ENCODE measurements at places on chromosomes 6 and 20.
A peak's percentile ranks its signal among the peaks of the same experiment; 100 is the strongest.

- H3K4me3 ChIP-seq = no peak overlapping the region
- H3K27ac ChIP-seq = no peak overlapping the region
- no peak for DNase-seq
- peaks cover 12% of the 10 kb centered on the region for H3K36me3 ChIP-seq
- no peaks in the 10 kb centered on the region for H3K27me3 ChIP-seq
- H3K4me1 ChIP-seq = peaks cover 4% of the 10 kb centered on the region
These were observed 15.8 kb downstream of the NCOA5 start for GRCh38 chr20:46074006-46074405.

- no peak for DNase-seq
- no peak overlapping the region for H3K27ac ChIP-seq
- peaks cover 15% of the 10 kb centered on the region for H3K4me1 ChIP-seq
- H3K4me3 ChIP-seq = no peak overlapping the region
These were observed 234.7 kb downstream of the BTBD9 start for GRCh38 chr6:38404900-38405556.

GRCh38 chr6:116096979-116097816 lies 3.5 kb upstream of the NT5DC1 start:
- DNase-seq = no peak
- H3K36me3 ChIP-seq = peaks cover 7% of the 10 kb centered on the region
- H3K27ac ChIP-seq = no peak overlapping the region
- H3K4me1 ChIP-seq = peaks cover 17% of the 10 kb centered on the region
- no peaks in the 10 kb centered on the region for H3K27me3 ChIP-seq

DNA sequence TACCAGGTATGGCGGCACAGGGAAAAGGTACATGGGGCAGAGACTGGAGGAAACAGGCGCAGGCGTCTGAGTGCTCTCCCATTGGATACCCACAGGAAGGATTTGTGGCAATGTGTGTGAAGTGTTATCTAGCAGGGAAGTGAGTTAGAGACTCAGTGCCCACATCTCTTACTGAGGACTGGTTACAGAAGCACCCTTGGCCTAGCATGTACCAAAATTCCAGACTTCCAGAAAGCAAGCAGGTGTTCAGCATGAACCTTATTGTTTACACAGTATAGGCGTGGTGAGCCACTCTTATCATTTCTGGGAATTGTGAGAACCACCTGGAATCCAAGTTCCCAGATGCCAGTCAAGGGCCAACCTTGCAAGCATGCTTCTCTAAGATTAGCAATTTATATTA lies 14.2 kb downstream of the MANBAL start:
- H3K27ac ChIP-seq = no peak overlapping the region
- no peak for DNase-seq
- no peak overlapping the region for H3K4me3 ChIP-seq
- H3K27me3 ChIP-seq = no peaks in the 10 kb centered on the region
- peaks cover 5% of the 10 kb centered on the region for H3K4me1 ChIP-seq
- H3K36me3 ChIP-seq = peaks cover 22% of the 10 kb centered on the region

DNA sequence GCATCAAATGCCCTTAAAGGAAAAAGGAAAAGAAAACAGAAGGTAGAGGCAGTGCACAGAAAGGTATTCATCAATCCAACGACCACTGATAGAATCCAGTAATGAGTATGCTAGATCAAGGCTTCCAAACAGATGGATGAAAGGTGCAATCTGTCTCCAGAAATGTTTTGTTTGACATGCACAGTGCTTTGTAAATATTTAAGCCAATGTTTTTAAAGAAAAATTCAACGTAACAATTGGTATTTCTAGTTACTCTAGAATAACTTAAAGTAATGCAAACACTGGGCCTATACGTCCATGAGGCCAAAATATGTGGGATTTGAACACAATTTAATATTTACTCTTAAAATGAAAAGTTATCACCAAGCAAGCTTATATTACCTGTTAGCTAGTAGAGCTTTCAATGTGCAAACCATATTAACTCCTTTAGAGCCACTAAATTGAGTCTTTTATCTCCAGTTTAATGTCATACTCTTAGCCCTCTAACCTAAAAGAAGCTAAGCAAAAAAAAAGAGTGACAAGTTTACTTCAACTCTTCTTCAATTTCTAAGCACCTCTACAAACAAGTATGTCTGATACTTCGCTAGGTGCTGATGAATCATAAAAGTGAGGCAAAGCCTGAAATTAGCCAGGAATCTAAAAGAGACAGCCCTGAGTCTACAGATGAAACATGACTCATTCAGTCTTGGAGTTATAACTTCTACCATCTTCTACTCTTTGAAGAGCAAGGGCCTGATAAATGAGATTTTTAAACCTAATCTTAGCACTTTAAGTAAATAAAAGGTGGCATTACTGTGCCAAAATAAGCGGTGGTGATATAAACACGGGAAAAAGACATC lies 169.8 kb downstream of the PTPRK start:
- no peaks in the 10 kb centered on the region for H3K27me3 ChIP-seq
- DNase-seq = no peak
- no peak overlapping the region for H3K4me3 ChIP-seq
- no peaks in the 10 kb centered on the region for H3K36me3 ChIP-seq
- no peak overlapping the region for H3K27ac ChIP-seq
- peaks cover 5% of the 10 kb centered on the region for H3K4me1 ChIP-seq

DNA sequence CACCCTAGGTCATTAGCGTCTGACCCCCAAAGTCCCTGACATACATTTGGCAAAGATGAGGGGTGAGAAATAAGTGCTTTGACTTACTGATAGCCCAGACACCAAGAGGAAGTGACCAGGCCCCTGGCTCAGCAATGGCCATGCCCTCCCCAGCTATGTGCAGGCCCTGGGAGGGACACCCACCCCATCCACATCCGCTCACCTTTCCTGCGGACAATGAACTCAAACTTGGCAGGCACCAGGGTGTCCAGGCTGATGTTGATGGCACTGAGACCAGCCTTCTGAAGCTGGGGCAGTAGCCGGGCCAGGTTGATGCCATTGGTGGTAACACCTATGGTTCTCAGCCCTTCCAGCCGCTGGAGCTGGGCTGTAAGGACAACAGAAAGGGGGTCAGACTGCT lies 18.4 kb downstream of the MOCS1 start:
- H3K4me1 ChIP-seq = no peaks in the 10 kb centered on the region
- no peak for DNase-seq
- H3K36me3 ChIP-seq = peaks cover 5% of the 10 kb centered on the region
- H3K27ac ChIP-seq = no peak overlapping the region

GRCh38 chr6:137309078-137309762 lies 90.0 kb upstream of the IFNGR1 start:
- H3K27me3 ChIP-seq = no peaks in the 10 kb centered on the region
- no peak overlapping the region for H3K27ac ChIP-seq
- H3K36me3 ChIP-seq = no peaks in the 10 kb centered on the region

GRCh38 chr6:147578159-147578558 lies 69.7 kb downstream of the SAMD5 start:
- no peaks in the 10 kb centered on the region for H3K36me3 ChIP-seq
- DNase-seq = no peak
- H3K27ac ChIP-seq = no peak overlapping the region
- no peaks in the 10 kb centered on the region for H3K4me1 ChIP-seq
- H3K4me3 ChIP-seq = no peak overlapping the region

DNA sequence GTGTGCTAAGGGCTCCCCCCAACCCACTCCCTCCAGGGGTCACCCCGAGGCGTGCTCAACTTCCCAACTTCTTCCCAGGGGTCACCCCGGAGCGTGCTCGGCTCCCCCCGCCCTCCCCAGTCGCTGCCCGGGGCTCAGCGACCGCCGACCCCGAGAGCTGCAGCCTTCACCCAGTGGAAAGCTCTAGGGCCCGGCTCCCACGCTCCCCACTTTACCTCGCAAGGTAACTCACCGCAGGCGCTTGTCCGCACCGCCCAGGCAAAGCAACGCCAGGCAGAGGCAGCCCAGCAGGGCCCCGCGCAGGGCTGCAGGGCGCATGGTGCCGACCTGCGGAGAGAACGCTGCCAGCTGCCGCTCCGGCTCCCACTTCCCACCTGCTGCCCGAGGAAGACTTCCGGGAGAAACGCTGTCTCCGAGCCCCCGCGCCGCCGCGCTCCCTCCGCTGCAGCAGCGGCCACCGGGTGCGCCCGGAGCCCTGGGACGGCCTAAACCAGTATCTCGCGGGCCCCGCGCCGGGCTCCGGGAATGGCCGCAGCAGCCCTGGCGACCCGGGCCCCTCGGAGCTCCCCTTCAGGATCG lies 396 bp downstream of the RNASET2 start:
- peak overlapping the region; percentile 83 for H3K4me3 ChIP-seq
- H3K4me1 ChIP-seq = peaks cover 63% of the 10 kb centered on the region
- peaks cover 18% of the 10 kb centered on the region for H3K36me3 ChIP-seq
- H3K27me3 ChIP-seq = no peaks in the 10 kb centered on the region

GRCh38 chr20:33407796-33408195 lies 6.5 kb upstream of the CDK5RAP1 start:
- H3K27ac ChIP-seq = no peak overlapping the region
- peaks cover 8% of the 10 kb centered on the region for H3K36me3 ChIP-seq
- H3K4me3 ChIP-seq = no peak overlapping the region
- DNase-seq = no peak

- no peaks in the 10 kb centered on the region for H3K27me3 ChIP-seq
- no peak overlapping the region for H3K27ac ChIP-seq
- no peak for DNase-seq
- no peak overlapping the region for H3K4me3 ChIP-seq
- H3K4me1 ChIP-seq = no peaks in the 10 kb centered on the region
These were observed 754.6 kb upstream of the MAP3K7 start for GRCh38 chr6:91341473-91341872.

DNA sequence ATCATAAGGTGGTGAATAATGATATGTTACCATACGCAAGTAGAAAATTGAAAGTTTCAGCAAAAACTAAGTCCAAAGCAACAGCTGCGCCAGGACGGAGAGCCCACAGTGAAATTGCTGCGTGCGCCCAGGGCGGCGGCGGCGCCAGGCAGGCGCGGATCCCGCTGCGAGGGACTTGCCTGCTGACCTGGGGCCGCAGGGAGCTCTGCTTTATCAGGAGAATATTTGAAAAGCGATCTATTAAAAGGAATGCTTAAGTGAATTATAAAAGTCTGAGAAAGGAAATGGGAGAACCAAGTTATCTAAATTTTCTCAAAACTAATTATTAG lies 85.4 kb downstream of the THBS2 start:
- H3K4me1 ChIP-seq = no peaks in the 10 kb centered on the region
- DNase-seq = no peak
- H3K27me3 ChIP-seq = no peaks in the 10 kb centered on the region
- no peak overlapping the region for H3K27ac ChIP-seq
- H3K4me3 ChIP-seq = no peak overlapping the region

GRCh38 chr6:104959026-104959858 lies 2.3 kb downstream of the LIN28B start:
- peaks cover 3% of the 10 kb centered on the region for H3K36me3 ChIP-seq
- no peak overlapping the region for H3K27ac ChIP-seq
- no peak for DNase-seq
- H3K4me1 ChIP-seq = peaks cover 18% of the 10 kb centered on the region
- H3K27me3 ChIP-seq = peaks cover 53% of the 10 kb centered on the region
- no peak overlapping the region for H3K4me3 ChIP-seq

GRCh38 chr20:61454053-61454452 lies 202.0 kb downstream of the CDH4 start:
- H3K27ac ChIP-seq = no peak overlapping the region
- no peak overlapping the region for H3K4me3 ChIP-seq
- H3K4me1 ChIP-seq = no peaks in the 10 kb centered on the region
- DNase-seq = no peak
- H3K27me3 ChIP-seq = peaks cover 4% of the 10 kb centered on the region

DNA sequence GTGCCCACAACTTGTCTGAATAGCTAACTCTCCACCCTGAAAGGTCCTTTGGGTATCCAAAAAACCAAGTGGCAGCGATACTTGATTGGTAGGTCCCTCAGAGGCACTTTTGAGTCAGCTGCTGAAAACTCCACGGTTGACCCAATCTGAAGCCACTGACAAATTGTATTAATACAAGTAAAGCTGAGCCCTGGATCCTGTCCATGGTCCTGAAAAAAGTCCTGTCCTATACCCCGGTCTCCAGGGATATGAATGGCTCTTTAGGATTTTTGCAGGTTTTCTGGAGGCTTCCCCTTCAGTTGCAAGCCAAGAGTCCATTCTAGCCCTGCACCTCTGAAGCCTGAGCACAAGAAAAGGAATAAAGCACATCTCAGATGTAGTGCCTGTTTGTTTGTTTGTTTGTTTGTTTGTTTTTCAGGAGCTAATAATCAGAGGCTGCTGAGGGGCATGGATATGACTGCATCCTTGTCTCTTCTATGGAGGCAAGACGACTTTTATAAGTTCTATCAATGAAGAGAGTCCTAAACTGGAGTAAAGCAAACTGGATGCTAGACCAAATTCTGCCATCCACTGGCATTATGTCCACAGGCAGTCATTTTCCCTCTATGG lies 1.7 kb upstream of the SLC12A5 start:
- H3K27me3 ChIP-seq = peaks cover 82% of the 10 kb centered on the region
- peaks cover 1% of the 10 kb centered on the region for H3K36me3 ChIP-seq
- peak overlapping the region; percentile 27 for H3K27ac ChIP-seq
- no peak overlapping the region for H3K4me3 ChIP-seq
- H3K4me1 ChIP-seq = peaks cover 3% of the 10 kb centered on the region

DNA sequence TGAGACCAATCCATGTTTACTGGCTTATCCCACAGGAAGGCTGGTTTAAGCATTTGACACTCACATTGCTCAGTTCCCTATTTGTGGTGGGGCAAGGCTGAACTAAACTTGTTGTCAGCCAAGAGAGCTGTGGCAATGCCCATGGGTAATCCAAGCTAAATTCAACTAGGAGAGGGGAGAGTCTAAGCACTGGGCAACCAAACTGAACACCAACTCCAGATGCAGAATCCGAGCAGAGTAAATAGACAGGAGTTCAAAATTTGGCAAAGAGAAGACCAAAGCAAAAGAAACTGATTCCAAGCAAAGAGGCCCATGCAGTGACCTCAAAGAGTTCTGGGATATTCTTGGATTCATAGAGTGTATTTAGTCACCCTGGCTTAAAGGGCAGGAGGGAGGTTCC lies 106.5 kb upstream of the NT5E start:
- H3K4me3 ChIP-seq = no peak overlapping the region
- H3K27me3 ChIP-seq = peaks cover 19% of the 10 kb centered on the region
- no peaks in the 10 kb centered on the region for H3K36me3 ChIP-seq

DNA sequence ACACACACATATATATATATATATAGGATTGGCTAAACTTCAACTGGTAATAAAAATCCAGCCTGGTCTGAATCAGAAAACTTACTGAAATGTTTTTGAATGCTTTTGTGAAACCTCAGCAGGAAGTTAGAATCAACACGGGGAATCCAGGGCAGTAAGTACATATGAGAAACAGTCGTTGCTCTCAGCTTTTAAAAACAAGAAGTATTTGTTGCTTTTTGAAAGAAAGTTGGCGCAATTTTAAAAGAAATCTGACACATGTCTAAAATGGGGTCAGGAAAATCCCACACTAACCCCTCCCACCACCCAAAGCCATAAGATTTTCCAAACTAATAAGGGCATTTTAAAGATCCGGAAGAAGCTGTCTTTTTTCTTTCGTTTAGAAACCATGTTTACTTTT lies 11.5 kb upstream of the CCDC170 start:
- no peak for DNase-seq
- peak overlapping the region; percentile 84 for H3K27ac ChIP-seq
- H3K4me1 ChIP-seq = peaks cover 9% of the 10 kb centered on the region
- H3K36me3 ChIP-seq = no peaks in the 10 kb centered on the region
- H3K4me3 ChIP-seq = peak overlapping the region; percentile 62
- H3K27me3 ChIP-seq = no peaks in the 10 kb centered on the region

GRCh38 chr6:7588506-7588905 lies 1.5 kb upstream of the SNRNP48 start:
- H3K27me3 ChIP-seq = no peaks in the 10 kb centered on the region
- peaks cover 19% of the 10 kb centered on the region for H3K36me3 ChIP-seq
- no peak overlapping the region for H3K4me3 ChIP-seq
- DNase-seq = no peak
- H3K27ac ChIP-seq = no peak overlapping the region

GRCh38 chr20:61861054-61861841 lies 204.4 kb downstream of the TAF4 start:
- no peaks in the 10 kb centered on the region for H3K27me3 ChIP-seq
- no peak overlapping the region for H3K27ac ChIP-seq
- no peaks in the 10 kb centered on the region for H3K4me1 ChIP-seq
- H3K36me3 ChIP-seq = no peaks in the 10 kb centered on the region
- H3K4me3 ChIP-seq = no peak overlapping the region
- no peak for DNase-seq
